CD8-positive, alpha-beta memory T cell (primary cell): ENCODE measurements at places on chromosomes 2 and 18.

DNA sequence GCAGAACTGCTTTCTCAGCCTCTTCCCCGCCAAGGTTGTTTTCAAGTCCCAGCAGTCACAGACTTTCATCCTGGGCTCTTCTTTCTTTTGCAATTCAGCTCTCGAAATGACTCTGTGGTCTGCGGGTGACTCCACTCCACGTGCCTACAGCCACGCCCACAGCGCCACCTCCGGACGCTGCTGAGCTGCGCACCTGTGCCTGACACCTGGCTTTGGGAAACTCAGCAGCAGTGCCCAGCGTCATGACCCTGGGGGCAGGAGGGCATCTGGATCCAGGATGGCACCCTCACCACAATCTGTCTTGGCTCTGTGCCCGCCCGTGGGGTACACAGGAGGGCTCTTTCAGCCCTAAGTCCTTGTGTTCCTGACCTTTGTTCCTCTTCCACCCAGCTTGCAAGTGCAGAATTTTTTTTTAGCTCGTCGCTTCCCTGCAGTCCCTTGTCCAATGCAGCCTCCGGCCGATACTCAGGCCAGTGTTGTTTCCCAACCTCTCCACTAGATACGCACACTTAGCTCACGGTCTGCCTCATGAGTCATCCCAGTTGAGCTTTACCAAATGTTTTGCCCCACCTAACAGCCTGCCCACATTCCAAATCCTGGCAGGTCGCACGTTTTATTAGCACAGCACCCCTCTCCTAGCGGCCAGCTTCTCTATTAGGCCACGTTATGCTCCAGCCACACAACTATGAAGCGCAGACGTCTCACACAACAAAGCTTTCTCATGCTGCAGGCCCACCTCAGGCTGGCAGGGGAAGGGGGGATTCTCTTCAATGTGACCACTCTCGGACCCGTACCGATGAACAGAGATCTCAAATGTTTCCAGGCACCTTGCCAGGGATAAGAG lies 6.5 kb upstream of the CAPN10 start:
- peak; percentile 76 for DNase-seq

GRCh38 chr18:3114451-3114850 lies 101.5 kb upstream of the LPIN2 start:
- no peak for DNase-seq

GRCh38 chr2:5933669-5934068 lies 241.5 kb downstream of the SOX11 start:
- no peak for DNase-seq

- DNase-seq = no peak
Observed at GRCh38 chr2:28662468-28663181, 89.0 kb upstream of the PPP1CB start.

DNA sequence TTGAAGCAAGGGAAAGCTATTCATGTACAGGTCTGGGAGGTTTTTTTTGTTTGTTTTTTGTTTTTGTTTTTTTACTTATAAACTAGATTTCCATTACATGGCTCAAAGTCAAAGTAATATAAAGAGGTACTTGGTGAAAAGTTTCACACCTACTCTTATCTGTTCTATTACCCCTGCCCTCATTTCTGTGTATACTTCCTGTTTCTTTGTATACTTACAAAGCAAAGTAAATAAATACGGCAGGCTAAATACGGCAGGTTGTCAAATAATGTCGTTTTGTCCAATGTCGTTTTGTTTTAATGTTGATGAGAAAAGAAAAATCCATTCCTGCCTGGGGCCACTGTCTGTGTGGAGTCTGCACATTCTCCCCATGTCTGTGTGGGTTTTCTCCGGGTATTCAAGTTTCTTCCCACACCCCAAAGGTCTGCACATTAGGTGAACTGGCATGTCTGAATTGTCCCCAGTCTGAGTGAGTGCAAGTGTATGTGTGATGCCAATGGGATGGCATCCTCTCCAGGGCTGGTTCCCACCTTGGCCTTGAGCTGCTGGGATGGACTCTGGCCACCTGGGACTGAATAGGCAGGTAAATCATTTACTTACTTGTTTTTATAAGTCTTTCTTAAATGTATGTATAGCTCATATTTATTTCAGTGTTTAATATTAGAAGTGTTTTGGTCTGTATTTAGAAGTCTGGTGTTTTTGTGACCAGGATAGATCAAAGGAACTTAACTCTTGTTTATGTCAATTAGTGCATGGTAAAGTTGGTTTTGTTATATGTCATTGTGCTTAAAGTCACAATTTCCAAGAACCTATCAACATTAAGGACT lies 13.4 kb downstream of the STAMBP start:
- DNase-seq = no peak

GRCh38 chr2:141200191-141200590 lies 930.6 kb downstream of the LRP1B start:
- DNase-seq = no peak

DNA sequence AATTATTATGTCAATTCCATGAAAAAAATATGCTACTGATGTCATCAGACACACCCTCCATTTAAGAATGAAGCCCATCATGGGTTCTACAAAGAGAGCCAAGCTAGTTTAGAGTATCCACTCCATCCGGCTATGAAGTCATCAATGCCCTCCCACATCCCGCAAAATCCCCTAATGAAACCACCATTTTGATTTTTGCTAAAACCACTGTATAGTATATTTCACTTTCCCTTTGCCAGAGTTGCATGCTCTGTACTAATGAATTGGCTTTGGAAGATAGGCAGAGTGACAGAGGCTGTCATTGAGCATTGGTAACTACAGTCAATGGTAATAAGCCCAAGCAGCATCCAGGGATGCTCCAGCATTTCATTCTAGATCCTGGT lies 118.6 kb downstream of the ANKRD44 start:
- DNase-seq = no peak

DNA sequence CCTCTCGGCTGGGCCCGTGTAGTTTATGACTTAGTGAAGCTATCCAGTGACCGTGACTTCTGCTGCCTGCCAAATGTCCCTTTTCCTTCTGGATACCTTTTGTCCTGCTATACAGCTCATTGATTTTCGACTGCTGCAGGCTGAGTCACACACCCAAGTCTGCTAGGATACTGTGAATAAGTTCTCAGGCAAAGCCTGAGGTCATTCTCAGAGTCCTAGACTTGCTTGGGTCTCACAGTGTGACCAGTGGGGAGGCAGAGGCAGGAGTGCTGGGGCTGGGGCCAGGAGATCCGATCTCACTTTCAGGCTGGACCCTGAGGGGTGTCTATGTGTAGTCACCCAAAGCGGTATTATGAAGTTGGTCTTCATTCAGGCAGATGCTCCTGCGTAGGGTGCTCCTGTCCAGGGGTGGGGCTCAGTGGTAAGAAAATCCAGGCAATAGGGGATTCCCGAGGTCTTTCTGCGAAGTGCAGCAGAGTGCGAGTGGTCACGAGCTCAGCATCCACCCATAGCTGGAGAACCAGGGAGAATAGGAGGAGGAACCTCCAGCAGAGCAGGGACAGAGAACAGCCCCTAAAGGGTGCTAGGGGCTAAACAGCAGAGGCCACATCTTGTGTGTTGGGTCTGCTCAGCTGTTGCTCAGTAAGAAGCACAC lies 268.6 kb upstream of the NCKAP5 start:
- no peak for DNase-seq

GRCh38 chr18:13530879-13531387 lies 195.4 kb downstream of the FAM210A start:
- no peak for DNase-seq

DNA sequence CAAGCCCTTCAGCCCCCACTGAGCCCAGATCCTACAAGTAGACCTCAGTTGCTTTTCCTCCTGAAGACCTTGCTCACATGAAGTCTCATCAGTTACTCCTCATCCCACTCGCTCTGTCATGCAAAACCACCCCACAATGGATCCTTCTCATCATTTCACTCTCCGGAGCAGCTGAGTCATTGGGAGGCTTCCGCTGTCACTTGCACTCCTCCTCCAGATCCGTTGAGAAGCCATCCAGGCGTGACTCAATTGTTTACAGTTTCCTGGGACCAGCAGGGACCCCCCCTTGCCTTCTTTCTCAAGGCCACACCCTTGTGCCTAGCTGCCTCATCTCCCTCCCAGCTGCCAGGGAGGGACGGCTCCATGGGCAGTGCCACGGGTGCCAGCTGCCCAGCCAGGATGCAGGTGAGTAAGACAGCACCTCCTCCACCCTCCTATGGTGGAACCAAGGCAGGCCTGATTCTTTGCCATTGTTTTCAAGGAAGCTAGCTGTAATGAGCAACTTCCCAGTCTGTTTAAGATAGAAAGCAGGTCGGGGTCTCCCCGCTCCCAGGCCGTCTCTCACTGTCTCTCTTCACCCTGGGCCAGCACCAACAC lies 16.3 kb downstream of the GPR55 start:
- no peak for DNase-seq

- no peak for DNase-seq
Observed at GRCh38 chr18:35770376-35771014, 189.0 kb downstream of the GALNT1 start.

GRCh38 chr2:80380736-80381135 lies 76.2 kb upstream of the LRRTM1 start:
- no peak for DNase-seq

- DNase-seq = no peak
Observed at GRCh38 chr2:49255409-49255971, 101.2 kb upstream of the FSHR start.

DNA sequence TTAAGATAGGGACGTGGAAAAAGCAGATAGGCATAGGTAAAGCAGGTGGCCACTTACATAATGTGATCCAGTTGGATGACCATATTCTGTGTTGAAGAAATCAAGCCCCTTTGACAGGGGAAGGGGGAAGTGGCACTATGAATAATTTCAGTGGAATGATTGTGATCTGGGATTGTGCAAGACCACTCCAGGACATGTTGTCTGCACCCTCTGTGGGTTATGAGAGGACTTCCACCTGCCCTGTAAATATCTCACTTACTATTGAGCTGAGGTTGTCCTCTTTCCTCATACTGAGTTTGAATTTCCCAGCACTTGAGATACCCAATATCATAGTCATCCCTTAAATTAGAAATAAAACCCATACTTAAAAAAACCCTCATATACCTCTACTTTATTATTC lies 220.7 kb downstream of the IRS1 start:
- no peak for DNase-seq

DNA sequence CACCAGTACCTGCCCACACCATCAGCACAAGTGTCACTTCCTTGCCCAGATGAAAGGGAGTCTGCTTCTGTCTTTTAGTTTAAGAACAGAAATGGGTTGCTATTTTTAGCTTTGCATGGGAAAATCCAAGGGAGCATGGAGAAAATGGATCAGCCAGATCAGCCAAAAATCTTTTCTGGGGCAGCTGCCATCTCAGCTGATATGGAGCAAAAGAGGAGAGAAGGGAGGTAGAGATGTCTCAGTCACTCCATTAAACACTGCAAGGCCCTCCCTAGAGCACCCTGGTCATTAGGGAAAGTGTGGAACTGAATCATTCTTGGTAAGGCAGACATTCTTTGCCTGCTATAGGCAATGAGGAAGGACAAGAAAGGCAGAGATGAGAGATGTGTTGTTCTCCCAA lies 79.9 kb downstream of the CTAGE1 start:
- no peak for DNase-seq

GRCh38 chr2:31401580-31401979 lies 13.0 kb downstream of the XDH start:
- DNase-seq = no peak

DNA sequence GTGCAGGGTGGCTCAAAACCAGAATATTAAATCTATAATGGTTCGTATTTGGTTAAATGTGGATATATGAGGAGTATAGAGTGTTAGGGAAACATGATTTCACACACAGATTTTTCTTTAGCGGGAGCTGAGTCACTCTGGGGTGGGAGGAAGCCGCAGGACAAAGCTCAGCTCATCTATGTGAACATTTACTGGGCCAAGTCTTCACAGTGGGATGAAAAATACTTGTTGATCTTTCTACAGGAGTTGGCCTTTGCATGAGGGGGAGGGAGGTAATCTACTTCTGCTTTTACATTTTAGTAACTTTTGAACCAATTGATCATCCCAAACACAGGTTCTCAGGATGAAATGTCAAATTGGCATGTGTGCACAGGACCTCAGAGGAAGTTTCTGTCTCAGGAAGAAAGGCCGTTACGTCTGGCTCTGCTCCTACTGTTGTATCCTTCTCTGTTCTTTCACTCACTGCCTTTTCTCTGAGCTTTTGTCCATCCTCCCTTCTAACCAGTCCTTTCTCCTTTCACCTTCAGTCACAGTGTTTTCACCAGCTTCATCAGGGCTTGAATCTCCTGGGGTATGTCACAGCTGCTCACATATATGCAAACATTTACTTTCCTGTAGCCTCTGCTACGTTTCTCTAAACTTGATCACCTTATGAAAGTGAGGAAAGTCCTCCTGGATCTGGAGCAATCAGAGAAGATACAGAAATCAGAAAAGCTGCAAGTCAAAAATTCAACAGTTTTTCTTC lies 943.3 kb upstream of the FANCL start:
- DNase-seq = no peak

DNA sequence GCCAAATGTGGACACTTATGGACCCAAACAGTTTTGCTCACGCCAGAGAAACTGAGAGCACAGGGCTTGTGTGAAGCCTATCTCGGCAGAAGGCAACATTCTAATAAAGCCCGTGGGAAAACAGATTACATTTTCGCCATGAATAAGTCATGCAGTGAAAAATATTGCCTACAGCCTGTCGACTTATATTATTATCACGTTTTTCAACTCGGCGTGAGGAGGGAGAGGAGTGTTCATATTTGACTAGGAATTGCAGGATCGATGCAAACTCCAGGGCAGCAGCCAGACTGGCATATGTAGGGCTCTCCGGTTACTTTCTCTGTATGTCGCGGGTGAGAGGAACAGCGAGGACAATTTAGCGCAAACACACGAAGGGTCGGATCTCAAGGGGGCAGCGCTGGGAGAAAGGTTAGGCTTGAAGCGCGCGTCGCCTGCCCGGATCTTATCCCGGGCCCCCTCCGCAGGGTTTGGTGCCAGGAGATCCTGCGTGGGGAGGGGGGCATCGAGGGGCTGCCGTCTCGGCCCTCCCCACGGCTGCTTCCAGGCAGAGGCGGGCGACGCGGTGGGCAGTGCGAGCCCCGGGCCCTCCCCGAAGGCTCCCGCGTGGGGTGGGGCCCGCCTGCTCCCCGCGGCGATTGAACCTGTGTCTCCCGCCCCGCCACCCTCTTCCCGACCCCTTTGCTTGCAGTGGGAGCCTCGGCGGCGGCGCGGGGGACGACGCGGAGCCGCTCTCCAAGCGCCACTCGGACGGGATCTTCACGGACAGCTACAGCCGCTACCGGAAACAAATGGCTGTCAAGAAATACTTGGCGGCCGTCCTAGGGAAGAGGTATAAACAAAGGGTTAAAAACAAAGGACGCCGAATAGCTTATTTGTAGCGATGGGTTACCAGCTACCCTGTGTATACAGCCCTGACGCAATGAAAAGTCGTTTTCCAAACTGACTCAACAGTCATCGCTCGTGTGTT lies 4.4 kb downstream of the ADCYAP1 start:
- DNase-seq = no peak

DNA sequence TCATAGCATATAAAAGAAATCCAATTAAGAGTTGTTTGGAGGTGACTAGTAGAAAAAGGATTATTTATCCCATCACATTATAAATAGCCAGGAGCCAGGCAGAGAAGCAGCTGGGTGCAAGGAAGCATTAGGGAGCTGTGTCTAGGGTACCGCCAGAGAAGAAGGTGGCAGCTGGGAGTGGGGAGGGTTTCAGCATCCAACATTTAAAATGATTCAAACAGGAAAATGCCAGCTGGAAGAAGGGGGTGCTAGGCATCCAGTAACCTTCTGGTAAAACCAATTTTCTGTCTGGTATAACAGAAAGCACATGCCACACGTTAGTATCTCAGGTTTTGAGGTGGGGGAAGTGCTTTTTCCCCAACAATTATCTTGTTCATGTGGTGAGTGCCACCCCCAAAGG lies 452.4 kb downstream of the ZEB2 start:
- no peak for DNase-seq

GRCh38 chr2:57373530-57373929 lies 673.1 kb upstream of the VRK2 start:
- no peak for DNase-seq
